ENCODE measurements at places on chromosomes 1 and 21. TPM values are rescaled to one million over a fixed set of nuclear protein-coding genes. Genes with fewer than 3 reads are reported as not detected.
A peak's percentile ranks its signal among the peaks of the same experiment; 100 is the strongest.

DNA sequence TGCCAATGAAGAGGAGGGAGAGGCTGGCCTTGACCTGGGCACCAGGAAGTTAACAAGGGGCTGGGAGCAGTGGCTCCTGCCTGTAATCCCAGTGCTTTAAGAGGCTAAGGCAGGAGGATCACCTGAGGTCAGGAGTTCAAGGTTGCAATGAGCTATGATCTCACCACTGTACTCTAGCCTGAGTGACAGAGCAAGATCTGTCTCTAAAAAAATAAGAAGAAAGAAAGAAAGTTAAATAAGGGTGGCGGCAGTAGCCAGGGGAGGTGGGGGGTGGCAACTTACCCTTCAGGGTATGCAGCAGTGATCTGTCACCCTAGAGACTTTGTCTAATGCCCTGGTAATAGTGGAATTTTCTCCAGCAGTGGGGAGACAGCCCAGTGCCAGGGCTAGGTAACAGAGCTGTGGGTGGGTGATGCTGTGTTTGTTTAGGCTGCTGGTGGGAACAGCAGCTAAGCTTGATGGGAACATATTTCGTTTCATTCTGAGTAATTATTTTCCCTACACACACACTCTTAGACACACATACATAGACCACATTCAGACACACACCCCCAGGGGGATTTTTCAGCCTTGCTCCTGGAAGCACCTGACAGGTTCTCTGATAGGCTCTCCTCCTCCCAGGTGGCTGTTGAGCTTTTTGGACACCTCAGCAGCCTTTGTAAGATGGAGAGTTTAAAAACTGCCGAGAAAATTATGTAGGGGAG lies 11.3 kb upstream of the SYT6 start:
- no peak for DNase-seq

The ALX3 gene
- polyA plus RNA-seq = not detected

DNA sequence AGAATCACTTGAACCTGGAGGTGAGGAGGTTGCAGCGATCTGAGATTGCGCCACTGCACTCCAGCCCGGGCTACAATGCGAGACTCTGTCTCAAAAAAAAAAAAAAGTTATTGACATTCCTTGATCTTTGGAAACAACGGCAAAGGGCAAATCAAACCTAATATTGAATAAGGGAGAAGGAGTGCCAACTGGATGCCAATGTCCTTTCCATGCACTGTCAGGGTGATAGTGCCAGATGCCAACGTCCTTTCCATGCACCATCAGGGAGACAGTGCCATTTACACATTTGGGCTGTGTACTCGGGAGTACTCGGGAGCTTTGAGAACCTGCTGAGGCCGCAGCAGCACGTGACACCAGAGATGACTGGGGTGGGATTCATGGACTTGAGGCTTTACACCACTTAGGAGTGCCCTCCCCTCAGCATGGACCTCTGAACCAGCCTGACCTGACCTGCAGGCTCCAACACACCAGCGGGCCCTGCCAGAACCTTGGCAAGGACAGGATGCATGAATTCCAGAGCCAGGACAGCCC lies 34.5 kb upstream of the SOD1 start:
- no peak for DNase-seq

The SLC6A9 gene
- 6.9 TPM for polyA plus RNA-seq

The ZMYND12 gene
- polyA plus RNA-seq = 6.4 TPM

DNA sequence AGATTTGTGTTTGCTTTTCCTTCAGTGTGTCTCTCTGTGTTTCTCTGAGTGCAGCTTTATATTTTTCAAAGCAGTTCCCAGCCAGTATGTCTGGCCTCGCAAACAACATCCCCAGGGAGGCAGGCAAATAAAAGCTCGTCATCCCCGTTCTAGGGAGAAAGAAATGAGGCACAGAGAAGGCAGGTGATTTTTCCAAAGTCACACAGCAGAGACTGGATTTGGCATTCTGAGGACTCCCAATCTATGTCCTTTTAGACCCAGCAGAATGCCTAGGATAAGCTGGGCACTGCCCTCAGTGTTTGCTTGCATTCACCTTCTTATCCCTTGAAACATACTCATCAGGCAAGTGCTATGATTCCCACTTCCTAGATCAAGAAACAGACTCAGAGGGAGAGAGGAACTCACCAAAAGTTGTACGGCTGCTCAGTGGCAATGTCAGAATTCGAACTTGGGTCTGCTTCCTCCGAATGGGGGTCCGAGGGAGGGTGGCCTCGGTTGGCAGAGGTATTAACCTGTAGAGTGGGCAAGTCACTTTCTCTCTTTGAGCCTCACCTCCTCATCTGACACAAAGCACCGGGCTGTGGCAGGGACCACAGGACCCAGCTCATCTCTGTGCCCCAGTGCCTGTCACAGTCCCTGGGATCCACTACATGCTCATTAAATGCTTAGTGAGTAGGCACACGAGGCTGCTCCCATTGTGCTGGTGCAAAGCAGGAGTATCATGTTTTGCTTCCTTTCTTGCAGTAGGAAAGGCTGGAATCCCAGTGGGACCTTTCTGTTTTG lies 4.2 kb downstream of the RAP1GAP start:
- no peak for DNase-seq

The SGIP1 gene
- 11.7 TPM for polyA plus RNA-seq

GRCh38 chr1:205751036-205751651 lies 1.2 kb upstream of the NUCKS1 start:
- no peak for DNase-seq

GRCh38 chr1:221672239-221672645 lies 69.6 kb downstream of the DUSP10 start:
- no peak for DNase-seq

The KRTAP12-2 gene
- polyA plus RNA-seq = not detected

DNA sequence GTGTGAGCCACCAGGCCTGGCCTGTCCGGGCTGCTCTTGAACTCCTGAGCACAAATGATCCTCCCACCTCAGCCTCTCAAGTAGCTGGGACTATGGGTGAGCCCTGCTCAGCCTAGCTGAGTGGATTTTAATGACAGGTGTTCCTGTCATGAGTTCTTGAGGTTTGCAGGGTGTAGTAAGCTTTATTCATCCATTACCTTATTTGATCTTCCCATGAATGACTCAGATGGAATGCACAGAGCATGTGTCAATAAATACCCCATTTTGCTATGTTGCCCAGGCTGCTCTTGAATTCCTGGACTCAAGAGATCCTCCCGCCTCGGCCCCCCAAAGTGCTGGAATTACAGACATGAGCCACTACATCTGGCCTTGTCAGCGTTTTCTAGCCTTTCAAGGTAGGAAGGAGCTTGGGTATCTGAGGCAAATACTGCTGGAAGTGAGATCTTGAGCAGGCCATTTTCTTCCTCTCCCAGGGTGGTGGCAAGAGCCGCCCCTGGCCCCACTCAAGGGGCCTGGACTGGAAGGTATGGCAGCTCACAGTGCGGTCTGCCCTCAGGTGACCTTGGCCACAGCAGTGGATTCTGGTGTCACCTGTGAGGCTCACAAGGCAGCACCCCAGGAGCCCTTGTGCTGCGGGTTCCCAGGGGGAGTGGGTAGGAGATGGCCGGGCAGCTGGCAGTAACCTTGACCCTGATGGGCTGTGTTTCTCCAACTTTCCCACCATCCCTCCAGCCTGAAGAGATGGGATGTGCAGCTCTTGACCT lies 20.0 kb downstream of the PIK3CD start:
- no peak for DNase-seq

DNA sequence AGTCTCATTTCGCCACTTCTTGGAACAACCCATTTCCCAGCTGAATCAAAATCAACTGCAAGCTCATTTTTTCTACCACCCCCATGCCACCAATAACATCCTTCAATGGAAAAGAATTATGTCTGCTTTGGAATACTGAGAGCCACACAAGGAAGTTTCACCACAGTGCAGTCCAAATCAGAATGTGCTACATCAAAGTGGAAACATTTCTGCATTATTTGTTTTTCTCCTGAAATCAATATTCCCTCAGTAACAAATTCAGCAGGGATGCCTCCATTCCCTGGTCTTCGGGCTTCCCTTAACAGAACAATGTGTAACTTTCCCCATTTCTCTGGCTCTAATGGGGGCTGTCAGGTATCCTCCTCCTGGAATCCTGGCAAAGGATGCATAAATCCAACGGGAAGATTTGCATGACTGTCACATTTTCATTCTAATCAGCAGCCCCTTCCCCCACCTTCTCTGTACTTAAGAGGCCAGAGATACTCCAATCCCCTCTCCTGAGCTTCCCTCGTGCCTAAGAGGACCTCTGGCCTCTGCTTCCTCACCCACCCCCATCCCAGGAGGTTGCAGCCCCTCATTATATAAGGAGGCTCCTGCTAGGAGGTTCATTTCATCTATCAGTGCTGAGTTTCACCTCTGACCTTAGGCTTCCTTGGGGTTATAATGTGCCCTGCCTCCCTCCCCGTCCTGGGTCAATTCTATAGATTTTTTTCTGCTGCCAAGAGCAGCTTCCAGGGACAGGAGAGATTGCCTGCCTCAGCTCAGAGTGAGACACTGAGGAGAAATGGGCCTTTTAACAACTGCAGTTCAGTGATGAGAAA lies 201.1 kb downstream of the OMA1 start:
- DNase-seq = no peak

GRCh38 chr1:235050911-235051360 lies 77.7 kb downstream of the TOMM20 start:
- no peak for DNase-seq

DNA sequence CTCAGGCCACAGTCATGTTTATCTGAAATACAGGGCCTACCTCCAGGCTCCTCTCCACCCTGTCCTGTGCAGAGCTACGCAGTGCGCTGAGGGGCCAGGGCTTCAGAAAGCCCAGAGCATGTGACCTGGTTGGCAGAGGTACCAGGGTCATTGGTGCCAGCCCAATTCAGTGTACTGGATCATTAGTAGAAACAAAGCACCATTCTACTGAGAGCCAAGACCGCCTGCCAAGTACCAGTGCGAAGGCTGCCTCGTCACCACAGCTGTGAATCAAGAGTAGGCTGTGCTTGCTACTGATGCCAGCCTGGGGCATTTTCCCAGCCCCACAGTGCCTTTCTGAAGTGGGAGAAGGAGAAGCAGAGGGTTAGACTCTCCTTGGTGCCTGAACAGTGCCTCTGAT lies 59.8 kb downstream of the CAPN9 start:
- no peak for DNase-seq

DNA sequence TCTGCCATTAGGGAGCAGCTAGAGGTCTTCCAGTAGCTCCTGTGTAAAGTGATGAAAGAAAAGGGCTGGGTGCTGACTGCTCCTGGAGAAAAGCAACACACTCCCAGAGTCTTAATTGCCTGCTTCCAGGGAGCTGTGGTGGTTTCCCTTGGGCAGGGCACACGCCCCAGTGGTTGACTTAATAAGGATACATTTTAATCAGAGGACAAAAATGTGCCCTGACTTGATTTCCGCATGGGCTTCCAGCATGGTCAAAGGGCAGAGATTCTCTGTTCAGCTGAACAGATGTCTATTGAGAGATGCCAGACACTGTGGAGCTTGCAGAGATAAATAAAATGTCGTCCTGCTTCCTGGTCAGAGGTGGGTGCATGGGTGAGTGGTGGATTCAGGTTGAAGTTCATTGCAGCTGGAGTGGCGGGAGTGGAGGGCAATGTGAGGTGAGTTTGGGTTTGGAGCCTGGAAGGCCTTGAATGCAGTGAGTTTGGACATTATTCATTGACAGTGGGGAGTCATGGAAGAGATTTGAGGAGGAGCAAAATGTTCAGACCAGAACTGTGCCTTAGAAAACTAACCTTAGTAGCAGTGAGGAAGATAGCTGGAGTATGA lies 16.0 kb downstream of the QSOX1 start:
- no peak for DNase-seq

- no peak for DNase-seq
Observed at GRCh38 chr1:145926686-145927062, 610 bp downstream of the RBM8A start.

- DNase-seq = peak; percentile 57
Observed at GRCh38 chr1:212514056-212514614, 81.4 kb downstream of the NENF start.

DNA sequence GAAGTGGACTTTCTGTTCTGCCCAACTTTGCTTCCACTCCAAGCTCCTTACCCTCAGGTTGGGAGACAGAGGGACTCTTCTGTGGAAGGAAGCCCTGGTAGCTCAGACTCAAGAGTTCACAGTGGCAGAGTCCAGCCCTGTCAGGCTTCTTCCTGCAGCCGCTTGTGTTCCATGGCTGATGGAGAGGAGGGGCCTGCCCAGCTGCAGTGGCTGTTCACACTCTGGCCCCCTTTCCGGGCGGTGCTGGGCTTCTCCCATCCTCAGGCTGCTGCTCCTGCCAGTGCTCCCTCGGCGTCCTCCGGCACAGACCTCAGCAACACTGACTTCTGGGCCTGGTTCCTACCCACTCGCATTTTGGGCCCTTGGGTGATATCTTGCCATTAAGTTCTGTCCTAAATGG lies 4.0 kb downstream of the KRTAP10-1 start:
- DNase-seq = no peak

The OVAAL gene
- not detected for polyA plus RNA-seq

DNA sequence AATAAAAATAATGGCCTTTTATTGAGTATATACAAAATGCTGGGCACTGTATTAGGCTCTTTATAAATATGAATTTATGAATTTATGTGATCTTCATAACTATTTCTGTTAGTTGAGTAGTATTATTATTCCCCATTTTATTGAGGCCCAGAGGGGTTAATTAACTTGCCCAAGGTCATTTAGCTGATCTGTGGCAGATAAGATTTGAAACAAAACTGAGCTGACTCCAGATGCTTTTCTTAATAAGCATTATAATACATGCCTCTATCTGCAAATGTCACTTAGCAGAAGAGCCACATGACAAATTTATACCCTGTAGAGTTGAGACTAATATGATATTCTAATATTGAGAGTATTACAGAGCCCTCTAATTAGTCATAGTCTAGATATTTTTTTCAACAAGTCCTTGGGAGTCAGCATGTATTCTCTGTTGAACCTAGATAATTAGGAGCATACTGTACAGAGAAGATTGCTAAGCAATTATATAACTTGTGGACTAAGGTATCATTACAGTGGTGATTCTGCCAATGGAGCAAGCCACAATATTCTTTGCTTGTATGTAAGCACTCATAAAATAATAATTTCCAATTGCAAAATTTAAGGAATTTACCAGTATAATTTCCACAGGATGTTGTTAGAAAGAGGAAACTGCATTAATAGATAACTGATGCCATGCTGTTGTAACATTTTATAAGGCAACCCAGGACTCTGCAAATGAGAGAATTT lies 112.0 kb downstream of the LRRC40 start:
- no peak for DNase-seq

GRCh38 chr1:38962560-38962959 lies 20.9 kb upstream of the RHBDL2 start:
- no peak for DNase-seq
